Astrocyte (in vitro differentiated cells and primary cell): ENCODE measurements at places on chromosomes 5 and 9. TPM values are rescaled to one million over a fixed set of nuclear protein-coding genes. Genes with fewer than 3 reads are reported as not detected.

The PCDHA5 gene
- total RNA-seq, result 1.0 and 1.7 TPM in 2 replicates

DNA sequence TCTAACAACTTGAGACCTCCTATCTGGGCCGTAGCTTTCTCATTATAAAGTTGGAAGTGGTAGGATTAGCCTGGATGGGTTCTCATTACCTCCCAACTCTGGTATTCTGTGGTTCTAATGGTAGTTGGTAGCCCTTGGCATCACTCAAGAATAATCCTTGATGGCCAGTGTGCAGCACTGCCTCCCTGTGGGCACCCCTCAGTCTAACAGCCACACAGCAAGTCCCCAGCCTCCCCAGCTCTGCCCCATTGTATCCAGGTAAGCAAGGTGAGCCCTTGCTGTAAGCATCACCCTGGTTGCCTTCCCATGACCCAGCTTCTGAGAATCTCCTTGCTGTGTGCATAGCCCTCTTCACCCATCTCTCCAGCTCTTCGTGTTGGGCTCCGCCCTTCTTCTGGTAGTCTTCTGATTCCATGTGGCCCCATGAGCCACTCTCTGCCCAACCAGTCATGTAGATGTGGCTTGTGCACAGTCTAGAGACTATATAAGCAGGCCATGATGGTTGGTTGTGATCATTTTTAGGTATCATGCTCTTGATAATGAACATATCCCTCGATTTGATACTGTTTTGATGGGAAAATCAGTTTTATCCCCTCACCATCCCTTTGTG is 57.6 kb upstream of the GRHPR start:
- no peak for DNase-seq

DNA sequence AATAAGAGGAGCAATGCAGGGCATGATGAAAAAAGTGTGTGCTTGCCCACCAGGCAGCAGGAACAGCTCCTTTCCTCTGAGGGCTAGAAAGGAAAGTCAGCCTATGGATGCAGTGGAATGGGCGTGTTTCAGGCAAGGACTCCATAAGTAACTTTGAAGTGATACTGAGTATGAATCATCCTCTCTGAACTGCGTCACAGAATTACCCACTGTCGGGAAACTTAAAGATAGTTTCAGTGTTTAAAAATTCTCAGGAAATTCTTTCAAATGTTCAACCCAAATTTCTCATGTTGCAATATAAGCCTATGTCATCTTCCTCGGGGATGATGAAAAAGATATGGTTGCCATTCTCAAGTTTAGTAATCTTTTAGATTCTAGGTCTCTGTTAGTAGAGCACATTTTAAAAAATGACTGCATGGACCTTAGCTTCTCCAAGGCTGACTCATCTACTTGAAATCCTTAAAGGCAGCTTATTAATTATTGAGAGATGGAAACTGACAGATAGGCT is 27.7 kb downstream of the PTCD2 start:
- peak; percentile 95 for DNase-seq

The NTNG2 gene
- total RNA-seq, result 2.4 and 2.5 TPM in 2 replicates

- no peak for DNase-seq
Measured at GRCh38 chr9:94178927-94179326, 80.2 kb upstream of the ZNF169 start.
